ENCODE measurements at places on chromosomes 6 and 20.

DNA sequence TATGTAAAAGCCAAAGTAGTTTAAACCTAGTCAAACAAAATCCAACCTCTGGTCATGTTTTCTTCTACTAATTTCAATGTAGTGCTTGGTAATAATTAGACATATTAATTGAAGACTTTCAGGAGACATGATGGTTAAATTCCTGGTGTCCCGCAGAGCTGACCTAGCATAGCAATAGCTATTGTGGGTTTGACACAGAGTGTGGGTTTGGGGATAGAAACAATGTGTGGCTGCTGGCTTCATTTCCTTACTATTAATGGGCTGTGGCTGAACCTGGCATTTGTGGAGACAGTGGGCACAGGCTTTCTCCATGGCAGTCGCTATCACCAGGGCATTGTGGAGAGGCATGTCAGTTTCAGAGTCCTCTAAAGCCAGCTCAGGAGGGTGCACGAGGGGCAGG is 54.1 kb upstream of the GGTLC1 start:
- DNase-seq = no peak

GRCh38 chr6:101826678-101827077 is 433.2 kb downstream of the GRIK2 start:
- no peak for DNase-seq

GRCh38 chr6:116087437-116088027 is 13.1 kb upstream of the NT5DC1 start:
- DNase-seq = no peak

DNA sequence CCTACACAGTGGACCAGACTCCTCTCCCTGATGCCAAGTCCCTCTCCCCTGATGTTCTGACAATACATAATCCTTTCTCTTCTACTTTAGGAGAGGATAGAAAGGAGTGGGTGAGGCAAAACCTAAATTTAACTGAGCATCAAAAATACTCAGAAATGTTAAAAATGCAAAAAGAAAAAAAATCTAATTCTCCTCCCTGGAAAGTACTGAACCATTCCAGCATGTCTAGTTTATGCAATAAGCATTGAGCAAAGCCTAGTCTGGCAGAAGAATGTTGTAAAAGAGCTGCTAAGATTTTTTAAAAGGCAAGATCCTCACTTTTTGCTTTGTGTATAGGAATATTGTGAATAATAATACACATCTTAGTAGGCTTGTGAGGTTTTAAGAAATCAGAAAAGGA is 116.6 kb upstream of the STXBP5 start:
- DNase-seq = no peak

DNA sequence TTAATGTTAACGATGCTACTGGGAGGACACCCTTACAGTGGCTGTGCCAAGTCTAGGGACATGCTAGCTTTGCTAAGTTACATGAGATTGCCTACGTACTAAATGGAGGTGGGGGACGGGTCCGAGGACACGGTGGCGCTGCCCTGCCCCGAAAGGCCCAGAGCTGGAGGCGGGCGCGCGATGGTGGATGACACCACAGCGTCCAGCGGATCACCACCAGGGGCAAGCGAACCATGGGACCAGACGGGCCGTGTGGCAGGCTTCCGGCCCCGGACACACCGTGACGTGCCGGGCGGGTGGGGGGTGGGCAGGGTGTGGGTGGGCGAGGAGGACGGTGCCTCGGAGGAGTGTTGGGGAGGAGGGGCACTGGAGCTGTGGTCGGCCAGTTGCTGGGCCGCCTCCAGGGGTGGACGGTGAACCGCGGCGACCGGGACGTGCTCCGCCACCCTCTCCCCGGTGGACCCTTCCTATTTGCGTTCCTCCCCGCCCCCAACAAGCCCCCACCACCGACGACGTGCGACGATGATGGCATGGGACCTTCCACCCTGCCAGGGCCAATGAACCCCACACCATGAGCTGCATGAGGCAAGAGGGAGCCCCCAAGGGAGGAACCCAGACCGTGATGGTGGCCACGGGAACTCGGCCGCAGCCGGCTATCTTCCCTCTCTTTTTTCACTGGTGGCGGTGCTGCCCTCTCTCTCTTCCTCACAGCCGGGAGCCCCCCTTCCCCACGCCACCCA is 773.3 kb upstream of the DEFB115 start:
- DNase-seq = no peak

DNA sequence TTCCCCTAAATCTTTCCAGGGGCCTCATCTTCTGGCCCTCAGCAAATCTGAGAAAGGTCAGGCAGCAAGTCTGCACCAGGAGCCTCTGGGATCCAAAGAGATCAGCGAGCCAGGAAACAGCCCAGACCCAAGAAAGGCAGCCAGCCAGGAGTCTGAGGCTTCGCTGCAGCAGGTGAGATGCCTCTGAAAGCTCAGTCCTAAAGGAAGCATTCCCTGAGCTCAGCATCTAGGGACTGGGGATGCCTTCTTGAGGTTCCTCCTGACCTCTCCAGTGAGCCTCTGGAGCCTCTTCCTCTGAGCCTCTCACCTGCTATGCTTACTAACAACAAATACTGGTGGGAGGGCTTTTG is 118.8 kb upstream of the MAFB start:
- no peak for DNase-seq

DNA sequence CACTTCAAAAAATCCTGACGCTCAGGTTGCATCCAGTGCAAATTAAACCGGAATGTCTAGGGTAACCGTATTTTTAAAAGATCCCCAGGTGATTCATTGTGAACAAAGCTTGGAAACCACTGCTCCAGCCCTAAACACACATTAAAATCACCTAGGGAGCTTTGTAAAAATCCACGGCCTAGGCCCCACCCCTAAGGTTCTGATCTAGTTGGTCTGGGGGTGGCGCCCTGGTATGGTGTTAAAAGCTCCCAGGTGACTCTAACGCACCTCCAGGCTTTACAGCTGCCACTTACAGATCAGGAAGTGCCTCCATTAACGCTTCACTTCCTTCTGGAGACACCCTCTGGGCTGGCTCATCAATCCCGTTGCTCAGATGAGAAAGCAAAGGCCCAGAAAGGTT is 92.2 kb downstream of the GRM4 start:
- DNase-seq = no peak

DNA sequence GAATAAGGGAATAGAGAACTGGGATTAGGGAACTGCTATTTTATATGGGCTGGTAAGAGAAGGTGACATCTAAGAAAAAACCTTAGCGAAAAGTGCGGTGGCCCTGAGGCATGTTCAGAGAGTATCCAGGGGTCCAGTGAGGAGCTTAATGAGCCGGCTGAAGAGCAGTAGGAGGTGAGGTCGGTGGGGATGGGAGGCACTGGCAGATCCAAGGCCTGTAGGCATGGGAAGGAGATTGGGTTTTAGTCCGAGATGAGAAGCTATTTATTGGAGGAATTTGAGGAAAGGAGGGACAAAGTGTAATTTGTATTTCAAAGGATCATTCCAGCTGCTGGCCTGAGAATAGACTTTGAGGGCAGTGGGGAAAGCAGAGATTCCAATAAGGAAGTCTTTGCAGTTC is 123.8 kb downstream of the QKI start:
- DNase-seq = no peak

- no peak for DNase-seq
Observed at GRCh38 chr20:49344975-49345374, 67.1 kb upstream of the ZNFX1 start.

DNA sequence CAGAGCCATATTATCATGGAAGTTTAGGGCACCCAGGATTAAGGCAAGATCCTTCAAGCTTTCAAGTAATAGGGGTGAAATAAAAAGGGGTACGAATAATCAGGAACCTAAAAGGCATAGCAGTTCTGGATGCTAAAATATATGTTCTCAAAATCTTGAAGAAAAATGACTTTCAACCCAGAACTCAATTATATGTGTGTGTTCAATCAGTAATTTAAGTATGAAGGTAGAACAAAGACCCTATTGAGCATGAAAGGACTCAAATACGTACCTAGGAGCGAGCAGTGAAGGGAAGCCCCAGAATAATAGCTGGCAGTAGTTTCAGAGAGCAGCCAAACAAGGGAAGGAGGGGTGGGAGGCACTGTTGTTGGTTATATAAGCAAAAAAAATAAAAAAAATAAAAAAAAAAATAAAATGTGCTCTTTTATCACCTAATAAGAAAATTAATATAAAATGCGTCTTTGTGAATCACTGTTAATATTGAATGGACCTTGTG is 45.4 kb downstream of the MYO6 start:
- DNase-seq = no peak

- peak; percentile 28 for DNase-seq
Observed at GRCh38 chr20:37336369-37337207, 9.4 kb upstream of the SRC start.

GRCh38 chr6:108651340-108652227 is 90.9 kb downstream of the FOXO3 start:
- DNase-seq = no peak

GRCh38 chr6:165640806-165641205 is 22.2 kb downstream of the PDE10A start:
- DNase-seq = no peak

- DNase-seq = no peak
Observed at GRCh38 chr20:12040261-12040660, 122.6 kb downstream of the BTBD3 start.

DNA sequence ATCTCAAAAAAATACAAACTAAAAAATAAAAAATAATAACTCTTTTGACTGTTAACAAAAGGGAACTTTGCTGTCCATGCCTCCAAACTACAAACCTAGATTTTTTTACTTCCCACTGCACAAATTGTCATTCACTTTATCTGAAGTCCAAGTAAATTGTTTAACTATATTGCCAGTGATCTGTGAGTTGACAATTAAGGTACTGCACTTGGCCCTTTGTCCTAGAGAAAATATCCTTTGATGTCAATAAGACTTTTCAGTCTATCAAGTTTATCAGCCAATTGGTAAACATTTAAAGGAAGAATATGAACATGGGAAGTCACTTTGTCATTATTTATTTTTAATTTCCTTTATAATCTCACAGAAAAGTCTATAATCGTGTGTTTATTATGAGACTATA is 19.3 kb upstream of the EPB41L2 start:
- no peak for DNase-seq

- DNase-seq = no peak
Observed at GRCh38 chr6:133559926-133560325, 318.8 kb downstream of the EYA4 start.

DNA sequence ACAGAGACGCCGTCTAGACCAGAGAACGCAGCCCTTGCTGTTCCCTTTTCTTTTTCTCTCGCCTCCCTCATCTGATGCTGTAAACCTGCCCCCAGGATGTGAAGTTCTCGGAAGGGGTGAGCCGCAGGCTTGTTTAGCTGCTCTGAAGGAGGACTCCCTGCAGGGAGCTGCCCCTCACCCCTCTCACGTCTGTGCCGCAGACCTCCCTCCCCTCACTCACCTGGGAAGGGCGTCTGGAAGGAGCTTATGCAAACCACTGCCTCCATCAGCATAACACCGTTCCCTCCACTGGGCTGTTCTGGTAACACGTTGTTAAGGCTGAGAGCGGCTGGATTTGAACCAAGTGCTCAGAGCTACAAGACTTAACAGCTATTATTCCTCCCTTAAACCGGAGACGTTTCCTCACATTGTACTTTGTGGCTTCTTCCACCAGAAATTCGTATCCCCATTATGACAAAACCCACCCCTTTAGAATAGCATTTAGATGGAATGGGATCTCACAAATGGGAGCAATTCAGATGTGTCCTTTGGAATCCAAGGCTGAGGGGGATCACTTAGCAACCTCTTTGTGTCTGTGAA is 99.8 kb downstream of the SMOC2 start:
- no peak for DNase-seq

- no peak for DNase-seq
Observed at GRCh38 chr6:46174904-46175303, 4.1 kb upstream of the ENPP5 start.

DNA sequence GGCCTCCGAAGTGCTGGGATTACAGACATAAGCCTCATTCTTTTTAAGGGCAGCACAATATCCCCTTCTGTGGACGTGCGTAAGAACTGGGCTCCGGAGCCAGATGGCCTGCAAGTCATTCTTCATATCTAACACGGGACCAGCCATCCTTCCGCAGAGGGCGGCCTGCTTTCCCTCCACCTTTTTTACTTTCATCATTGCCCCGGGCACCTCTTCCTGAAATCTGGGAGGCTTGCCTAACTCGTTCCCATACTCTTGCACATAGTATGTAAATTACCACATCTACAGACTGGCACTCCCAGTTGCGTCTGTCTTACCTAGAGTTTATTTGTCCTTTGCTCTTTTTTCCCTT is 29.9 kb upstream of the SLC23A2 start:
- DNase-seq = no peak

GRCh38 chr6:142518761-142519160 is 217.0 kb downstream of the ADGRG6 start:
- DNase-seq = no peak

DNA sequence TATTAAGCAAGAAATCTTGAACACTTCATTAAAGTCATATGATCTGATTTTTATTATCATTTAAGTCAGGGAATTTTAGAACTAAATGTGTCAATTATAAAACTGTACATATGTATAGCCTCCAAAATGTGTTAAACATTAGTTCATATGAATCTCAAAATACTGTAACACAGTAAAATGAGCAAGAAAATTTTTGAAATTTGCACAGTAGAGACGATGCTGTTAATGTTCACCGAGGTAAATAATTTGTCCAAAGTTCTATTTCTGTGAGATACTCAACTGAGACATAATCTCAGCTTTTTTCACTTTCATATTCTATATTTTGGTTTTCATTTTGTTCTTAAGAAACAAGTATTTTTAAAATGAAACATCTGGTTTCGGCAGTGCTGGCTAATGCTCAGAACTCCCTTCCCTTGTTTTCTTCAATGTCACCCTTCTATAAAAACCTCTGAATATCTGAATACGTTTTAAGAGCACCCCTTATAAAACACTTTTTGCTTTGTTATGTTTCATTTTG is 353.1 kb downstream of the LAMA2 start:
- DNase-seq = no peak

DNA sequence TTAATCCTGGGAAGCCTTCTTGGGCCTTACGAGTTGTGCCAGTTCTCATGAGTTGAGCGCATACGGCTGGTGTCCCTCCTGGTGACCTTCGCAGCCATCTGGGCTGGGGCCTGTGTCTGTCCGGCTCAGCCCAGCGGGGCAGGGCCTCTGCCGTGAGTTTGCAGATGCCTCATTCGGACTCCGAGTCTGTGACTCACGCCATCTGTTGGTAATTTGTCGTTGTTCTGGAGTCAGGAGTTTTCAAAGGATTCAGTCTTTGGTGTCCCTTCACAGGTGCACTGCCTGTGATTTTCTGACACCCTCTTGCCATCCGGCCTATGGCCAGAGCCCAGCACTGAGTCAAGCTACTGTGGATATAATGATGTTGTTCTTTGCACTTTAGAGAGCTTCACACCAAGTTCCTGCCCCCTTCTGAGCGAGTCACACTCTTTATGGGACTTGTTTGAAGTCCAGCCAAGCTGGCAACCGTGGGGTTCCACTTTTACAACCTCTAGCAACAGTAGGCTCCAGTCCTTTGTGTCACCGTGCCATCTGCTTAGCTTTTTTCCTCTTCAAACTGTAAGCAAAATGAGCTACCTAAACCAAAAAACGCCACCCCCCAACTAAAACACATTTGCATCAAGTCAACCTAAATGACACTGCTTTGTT is 175.6 kb downstream of the AIG1 start:
- DNase-seq = no peak

DNA sequence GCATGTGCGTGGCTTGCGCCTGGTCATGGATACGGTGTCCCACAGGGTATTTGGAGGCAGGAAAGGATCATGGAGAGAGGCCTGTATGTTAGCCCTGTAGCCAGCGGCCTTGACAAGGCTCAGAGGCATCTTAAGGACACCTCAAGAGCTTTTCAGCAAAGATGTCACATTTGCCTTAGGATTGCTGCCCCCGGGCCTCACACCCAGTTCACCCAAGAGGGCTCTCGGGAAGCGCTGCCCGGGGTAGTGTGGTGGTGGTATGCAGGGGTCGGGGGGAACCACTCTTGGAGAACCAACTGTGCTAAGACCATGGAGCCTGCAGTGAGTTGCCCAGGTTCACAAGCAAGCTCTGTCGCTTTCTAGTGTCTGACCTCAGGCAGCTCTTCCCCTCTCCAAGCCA is 36.9 kb upstream of the VSTM2L start:
- no peak for DNase-seq
